ENCODE measurements at places on chromosomes 2 and 18.

DNA sequence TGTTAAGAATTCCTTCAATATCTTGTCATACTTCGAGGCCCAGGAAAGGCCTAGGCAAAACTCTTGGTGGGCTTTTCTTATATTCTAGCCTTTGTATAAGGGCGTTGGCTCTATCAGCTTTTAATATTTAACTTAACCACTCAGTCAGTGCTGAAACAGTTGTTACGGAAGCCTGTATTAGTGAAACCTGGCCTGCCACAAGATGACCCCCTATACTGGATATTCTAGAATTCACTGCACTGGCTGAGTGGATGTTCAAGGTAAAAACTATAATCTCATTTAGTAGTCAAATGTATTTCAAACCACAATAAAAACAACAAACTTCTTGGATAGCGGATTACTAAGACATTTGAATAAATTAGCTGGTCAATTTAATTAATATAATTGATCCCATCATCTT is 91.7 kb upstream of the HNMT start:
- no peak for DNase-seq

GRCh38 chr2:112923967-112924338 is 13.0 kb downstream of the IL37 start:
- no peak for DNase-seq

GRCh38 chr2:49515996-49516782 is 361.9 kb upstream of the FSHR start:
- DNase-seq: no peak

GRCh38 chr2:74548900-74549826 is 4.6 kb downstream of the LOXL3 start:
- DNase-seq: no peak

DNA sequence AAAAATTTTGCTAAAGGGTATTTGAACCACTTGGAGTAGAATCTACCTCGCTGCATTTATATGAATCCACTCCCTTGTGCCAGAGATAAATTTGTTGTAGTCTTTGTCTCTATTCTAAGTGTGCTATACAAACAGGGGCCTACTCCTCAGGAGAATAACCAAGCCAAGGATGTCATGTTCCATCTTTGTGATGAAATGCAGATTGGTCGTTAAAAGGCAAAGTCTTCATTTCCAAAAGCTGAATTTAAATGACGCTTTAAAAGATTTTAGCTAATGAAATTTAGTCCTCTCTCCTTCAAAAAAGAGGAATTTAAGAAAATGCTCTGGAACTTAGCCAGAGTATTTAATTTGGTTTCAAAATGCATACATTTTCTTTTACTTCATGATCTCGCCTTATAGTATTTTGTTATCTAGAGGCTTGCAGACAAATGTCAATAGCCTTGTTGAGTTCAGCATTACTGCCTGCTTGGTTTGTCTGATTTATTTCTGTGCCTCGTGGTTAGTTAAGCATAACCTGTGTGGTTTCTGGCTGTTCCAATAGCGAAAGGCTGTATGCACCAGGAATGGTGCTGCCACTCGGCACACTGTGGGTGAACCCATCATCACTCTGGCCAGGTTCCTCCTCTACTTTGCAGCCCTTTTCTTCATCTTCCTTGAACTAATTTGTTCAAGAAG is 417.6 kb downstream of the ZNF521 start:
- no peak for DNase-seq
